NCI-H2081 (cell line): ENCODE measurements at places on chromosomes 7 and 10.

DNA sequence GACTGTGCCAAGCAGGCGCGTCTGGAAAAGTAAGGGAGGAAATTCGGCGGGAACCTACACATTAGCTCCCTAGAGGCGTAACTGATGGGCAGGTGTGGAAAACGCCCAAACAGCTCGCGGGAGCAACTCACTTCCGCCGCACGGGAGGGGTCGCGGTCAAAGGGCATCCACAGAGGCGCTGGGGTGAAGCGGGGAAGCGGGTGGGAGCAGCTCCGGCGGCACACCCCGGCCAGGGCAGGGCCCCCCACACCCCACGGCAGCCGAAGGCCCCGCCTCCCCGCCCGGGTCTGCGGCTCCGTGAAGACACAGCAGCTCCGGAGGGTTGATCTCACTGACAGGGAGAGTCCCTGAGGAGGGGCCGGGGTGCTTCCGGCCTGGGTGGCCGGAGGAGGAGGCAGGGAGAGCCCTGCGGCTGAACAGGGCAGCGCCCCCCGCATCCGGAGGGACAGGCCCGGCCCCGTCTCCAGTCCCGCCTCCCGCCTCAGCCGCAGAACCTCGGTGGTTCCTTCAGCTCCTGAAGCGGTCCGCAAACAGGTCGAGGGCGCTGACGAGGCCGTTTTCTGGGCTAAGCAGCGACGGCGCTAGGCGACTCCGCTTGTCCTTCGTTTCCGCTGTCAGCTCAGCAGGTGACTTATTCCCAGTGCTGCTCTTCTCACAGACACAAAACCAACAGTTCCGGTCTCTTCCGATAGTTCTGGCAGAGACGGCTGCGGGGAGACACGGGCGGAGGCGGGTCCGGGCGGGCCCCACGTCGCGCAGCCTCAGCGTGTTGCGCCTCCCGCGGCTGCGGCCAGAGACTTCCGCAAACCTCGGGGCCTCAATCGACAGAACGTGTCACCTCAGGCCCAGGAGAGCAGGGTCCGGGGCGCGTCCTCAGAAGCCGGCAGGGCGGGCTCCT is 276.1 kb downstream of the DNAJB6 start:
- DNase-seq, result no peak

DNA sequence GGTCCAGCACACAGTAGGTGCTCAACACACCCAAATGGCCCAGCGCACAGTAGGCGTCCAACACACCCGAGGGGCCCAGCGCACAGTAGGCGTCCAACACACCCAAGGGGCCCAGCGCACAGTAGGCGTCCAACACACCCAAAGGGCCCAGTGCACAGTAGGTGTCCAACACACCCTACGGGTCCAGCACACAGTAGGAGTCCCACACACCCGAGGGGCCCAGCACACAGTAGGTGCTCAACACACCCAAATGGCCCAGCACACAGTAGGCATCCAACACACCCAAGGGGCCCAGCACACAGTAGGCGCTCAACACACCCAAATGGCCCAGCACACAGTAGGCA is 80.8 kb downstream of the FOXL3 start:
- DNase-seq, result no peak

- peak; percentile 11 for DNase-seq
Observed at GRCh38 chr10:114538181-114538906, 119.7 kb downstream of the ABLIM1 start.

DNA sequence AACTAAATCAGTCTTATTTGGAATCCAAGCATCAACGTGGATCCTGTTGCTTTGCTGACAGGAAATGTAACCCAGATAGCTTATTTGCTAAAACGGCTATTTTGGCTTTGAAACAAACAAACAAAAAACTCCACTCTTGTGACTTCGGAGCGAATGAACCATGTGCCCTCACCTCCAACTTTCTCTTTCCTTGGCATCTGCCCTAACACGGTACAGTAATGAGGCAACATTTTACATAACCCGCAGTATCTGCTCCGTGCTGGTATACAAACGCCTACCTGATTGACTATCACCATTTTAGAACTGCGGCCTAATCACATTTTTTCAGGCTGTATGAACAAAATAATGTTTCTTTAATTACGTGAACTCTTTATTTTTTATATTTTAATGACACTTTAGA is 37.5 kb upstream of the ARID5B start:
- no peak for DNase-seq

GRCh38 chr10:8817299-8817698 is 762.8 kb downstream of the GATA3 start:
- no peak for DNase-seq

DNA sequence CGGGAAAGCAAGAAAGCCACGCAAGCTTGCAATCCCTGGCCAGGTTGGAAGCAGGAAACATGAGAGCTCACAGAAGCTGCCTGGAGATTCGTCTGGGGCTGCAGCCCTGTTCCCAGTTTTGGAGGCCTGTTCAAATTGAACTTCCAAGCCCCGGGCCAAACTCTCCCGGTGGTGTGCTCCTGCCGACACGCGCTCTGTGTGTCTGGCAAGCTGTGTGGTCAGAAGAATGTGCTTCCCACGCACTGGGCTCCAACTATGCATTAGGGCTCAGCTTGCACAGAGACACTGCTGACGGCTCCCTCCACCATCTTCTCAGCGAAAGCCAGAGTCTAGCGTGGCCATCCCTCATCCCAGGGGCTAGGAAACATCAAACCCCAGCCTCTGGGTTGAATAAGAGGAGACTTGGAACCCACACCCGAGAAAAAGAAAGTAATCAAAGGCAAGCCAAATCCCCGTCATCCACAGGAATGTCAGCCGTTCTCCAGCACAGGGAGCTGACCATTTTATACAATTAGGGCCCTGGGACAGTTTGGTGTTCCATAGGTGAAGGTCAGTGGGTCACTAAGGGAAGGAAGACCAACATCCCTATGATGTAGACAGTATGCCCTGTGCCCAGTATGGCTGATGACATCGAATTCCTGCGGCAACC is 107.2 kb downstream of the FGFR2 start:
- DNase-seq, result no peak

DNA sequence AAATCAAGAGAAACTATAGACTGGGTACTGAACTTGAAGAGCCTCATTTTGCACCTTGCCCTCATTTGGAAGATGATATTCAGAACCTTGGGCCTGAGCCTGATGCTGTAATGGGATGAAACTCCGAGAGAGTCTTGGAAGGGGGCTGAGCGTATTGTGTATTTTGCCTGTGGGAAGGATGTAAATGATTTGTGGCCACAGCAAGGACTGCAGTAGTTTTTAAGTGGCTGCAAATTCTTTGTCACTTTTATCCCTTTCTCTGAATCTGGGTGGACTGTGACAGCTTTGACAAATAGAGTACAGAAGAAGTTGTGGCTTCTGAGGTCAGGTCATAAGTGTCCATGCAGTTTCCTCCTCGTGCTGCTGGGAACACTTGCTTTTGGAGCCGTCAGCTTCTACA is 221.2 kb downstream of the ADRA2A start:
- DNase-seq, result no peak

GRCh38 chr10:20953120-20953519 is 56.0 kb upstream of the NEBL start:
- no peak for DNase-seq

DNA sequence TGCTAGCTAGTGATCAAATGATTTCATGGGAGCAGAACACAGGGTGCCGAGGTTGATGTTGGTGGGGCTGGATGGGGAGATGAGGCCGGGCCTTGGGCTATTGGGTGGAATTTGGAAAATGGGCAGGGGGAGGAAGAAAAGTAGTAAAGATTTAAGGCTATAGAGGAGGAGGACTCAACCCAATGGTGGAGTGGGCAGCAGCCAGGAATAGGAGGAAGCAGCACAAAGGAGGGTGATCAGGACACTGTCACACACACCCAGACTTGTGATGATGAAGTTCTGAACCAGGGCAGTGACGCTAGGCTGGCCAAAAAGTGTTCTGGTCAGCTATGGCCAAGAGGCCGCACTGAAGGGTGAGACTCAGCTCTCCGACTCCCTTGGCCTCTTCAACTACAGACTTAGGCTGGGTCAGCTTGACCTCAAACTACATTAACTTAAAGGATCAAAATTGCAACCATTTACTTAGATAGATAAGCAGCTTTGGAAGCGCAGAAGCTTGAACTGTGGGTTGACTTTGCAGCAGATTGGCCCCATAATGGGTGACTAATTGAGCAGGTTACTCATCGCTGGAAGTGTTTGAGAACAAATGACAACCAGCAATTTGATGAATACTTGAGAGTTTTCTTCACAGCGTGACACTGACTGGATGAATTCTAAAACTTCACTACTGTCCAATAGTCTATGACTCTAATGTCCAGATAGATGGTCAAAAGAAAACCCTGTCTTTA is 29.4 kb upstream of the GPR26 start:
- no peak for DNase-seq

DNA sequence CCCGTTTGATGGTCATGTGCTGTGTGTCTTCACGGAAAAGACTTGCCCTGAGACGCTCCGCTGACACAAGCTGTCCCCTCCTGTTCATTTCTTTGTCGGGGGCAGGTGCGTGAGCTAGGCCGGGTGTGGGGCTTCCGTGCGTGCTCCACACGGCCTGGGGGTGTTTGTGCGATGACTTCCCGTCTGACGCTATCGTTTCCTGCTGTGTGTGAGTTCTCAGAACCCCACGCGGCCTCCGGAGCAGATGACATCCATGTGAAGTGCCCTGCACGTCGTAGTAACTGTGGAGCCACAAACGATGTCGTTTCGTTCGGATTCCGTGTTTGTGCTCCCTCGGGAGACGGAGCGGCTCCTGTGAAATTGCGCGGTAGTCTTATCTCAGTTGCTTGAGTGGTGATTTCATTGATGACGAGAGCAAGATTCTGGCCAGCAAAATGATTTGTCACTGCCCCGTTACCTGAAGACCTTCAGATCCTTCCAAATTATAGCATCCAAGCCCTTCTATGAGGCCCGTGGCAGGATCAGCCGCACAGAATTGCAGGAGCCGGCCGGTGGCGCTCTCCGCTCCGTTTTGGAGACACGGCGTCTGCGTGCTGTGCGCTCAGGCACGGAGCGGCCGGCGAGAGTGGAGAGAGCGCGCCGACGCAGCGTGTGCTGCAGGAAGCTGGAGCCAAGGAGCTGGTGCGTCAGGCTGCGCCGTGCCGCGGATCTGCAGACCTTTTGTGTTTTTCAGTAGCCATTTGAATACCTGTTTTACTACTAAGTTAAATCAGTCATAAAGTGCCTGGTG is 94.9 kb downstream of the NKX6-2 start:
- no peak for DNase-seq

GRCh38 chr10:89706011-89706410 is 4.6 kb downstream of the KIF20B start:
- DNase-seq, result no peak

- no peak for DNase-seq
Observed at GRCh38 chr7:51592842-51593599, 276.4 kb upstream of the COBL start.

DNA sequence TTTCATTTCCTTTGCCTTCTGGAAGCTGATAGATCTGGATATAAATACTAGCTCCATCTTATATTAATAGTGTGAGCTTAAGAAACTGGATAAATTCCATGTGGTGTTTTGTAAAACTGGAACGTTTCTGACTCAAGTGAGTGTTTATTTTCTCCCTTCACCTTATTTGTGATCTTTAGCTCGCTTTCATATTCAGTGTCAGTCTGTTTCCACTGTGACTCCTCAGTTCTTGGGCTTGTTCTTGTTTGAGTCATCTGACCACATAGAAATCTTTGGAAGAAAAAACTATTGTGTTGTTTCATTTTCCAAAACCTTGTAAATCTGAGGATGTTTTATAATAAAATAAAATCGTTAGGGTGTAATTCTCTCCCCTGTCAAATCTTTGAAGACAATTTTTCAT is 186.4 kb downstream of the POLR1F start:
- no peak for DNase-seq

DNA sequence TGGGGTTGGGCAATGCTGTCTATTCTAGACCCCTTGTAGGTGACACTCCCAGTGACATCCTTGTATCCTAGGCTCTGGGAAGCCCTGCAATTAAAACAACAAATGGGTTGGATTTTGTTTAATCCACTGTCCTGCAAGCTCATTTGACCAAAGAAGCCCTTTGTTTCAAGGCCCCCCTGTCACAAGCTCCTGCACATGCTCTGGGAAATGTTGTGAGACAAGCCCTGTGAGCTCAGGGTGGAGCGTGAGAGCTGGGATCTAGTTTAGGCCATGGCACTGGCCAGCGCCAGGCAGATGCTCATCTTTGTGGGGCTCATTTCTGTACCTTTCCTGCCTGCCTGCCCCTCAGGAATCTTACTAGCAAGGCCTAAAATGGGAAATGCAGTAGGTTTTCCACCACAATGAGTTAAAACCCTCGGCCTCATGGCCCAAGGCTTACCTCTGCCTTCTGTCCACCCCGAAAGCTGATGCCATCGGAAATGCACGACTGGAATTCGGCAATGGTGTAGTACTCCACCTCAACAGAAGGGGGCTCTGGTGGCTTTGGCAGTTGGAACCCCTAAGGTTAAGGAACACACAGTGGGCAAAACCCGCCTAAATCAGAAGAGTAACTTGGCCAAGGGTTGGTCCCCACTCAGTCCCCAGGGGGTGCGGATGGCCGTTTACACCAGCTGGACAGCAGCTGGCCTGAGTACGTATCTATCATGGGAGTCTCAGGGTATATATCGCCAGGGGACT is 112.0 kb downstream of the NEURL1 start:
- DNase-seq, result peak; percentile 25

GRCh38 chr10:34781711-34782110 is 33.4 kb downstream of the PARD3 start:
- DNase-seq, result no peak

- DNase-seq, result no peak
Observed at GRCh38 chr10:45463244-45464116, 89.5 kb downstream of the ALOX5 start.

- peak; percentile 68 for DNase-seq
Observed at GRCh38 chr10:72612203-72612826, 13.6 kb downstream of the MICU1 start.

DNA sequence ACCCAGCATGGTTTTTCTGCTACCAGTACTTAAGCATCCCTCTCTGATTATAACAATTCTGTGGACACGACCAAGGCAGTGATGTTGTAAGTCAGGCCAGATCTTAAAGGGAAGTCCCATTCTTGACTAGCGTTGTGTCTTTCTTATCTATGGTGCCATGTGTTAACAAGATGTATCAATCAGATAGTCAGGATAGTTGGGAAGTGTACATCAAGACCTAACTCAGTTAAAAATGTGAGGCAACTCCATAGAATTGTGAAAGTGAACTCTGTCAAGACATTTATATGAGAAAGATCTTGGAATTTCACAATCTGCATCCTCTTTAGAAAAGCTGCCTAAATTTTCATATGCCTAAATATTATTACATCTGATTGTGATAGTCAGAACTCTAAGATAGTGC is 341.7 kb upstream of the SEMA3D start:
- DNase-seq, result no peak

DNA sequence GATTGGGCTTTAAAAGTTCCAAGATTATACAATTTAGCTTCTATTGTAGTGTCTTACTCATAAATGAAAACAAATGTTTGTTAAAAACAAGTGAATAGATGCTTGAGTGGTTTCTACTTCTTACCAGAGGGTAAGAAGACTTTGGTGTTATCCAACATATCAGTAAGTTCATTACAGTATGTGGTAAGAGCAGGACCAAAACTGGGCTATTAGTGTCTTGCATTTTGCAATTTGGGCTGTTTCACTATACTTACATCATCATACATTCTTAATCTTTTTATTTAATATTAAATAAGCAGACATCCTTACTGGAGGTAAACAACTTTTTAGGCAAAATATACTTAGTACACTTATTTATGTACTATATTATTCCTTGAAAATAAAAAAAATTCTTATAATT is 248.4 kb upstream of the HGF start:
- DNase-seq, result no peak
